ENCODE measurements at places on chromosomes 7 and 10. TPM values are rescaled to one million over a fixed set of nuclear protein-coding genes. Genes with fewer than 3 reads are reported as not detected.

LEP gene
- not detected for total RNA-seq

- DNase-seq, result peak; percentile 69
Observed at GRCh38 chr7:158863611-158864506, 7.5 kb downstream of the DYNC2I1 start.

- peak; percentile 76 for DNase-seq
Observed at GRCh38 chr10:15370856-15371701, at the start of gene FAM171A1. Gene FAM171A1 (minus strand): TSS chr10:15371289. CDS start chr10:15371052, 237 bp downstream.

- peak; percentile 12 for DNase-seq
Observed at GRCh38 chr10:35639728-35640401, 2.2 kb downstream of the FZD8 start.

DNA sequence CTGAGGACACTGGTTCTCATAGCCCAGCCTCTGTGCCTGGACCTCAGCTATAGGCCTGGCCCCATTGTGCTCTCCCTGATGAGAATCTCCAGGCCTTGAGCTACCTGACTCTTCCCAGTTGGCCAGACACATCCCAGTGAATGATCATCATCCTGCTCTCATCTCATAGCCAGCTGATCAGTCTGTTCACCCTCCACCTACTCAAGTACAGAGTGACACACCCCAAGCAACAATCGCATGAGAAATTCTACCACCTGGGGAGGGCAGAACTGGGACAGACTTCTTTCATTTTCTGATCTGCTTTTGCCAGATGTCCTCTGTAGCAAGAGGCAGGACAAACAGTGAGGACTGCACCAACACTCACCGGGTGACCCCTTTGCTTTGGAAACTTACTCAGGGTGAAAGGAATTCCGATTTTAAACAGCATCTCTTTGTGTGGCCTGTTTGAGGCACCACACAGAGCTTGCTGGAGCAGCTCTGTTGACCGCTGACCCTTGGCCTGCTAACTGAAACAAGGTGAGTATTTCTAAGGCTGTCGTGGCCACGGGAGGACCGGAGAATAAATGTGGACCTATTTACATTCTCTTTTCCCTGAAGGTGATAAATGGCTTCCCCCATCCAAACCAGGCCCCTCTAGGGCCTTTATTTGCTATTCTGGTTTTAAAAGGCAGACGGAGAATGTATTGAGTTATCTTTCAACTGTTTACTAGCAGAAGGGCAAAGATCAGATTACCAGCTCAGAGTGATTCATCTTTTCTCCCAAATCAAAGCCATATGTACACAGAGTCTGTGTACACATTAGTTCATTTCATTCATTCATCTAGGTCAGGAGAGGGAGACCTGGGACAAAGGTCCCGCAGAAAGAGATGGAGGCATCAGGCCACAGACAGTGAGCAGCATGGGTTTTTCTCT is 181.4 kb upstream of the TNS3 start:
- no peak for DNase-seq

DNA sequence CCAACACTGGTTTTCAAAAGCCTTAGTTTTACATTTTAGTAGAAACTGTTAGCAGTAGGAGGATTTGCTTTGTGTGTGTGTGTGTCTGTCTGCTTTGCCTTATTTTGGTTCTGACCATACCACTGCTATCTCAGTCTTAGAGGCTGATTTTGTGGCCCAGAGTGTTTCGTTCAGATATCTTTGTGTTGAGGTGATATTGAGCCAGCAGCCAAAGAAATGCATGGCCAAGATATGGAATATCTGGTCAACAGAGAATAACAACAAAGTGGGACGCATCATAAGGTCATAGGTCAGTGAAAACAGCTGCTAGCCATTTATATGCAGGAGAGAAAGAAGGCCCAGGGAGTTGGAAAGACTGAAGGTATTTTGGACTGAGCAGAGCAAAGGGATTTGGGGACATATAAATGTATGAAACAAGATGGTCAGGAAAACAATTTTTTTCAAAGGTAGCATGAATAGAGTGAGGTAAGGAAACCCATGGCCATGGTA is 47.7 kb downstream of the KIAA1217 start:
- DNase-seq, result no peak

DNA sequence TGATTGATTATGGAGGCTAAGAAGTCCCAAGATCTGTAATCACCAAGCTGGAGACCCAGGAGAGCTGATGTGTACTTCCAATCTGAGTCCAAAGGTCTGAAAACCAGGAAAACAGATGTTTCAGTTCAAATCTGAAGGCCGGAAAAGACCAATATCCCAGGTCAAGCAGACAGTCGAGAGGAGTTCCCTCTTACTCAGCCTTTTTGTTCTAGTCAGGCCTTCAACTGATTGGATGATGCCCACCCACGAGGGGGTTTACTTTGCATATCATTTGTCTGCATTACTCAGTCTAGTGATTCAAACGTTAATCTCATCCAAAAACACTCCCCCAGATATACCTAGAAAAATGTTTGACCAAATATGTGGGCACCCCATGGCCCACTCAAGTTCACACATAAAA is 7.4 kb upstream of the ARID5B start:
- DNase-seq, result peak; percentile 29

DNA sequence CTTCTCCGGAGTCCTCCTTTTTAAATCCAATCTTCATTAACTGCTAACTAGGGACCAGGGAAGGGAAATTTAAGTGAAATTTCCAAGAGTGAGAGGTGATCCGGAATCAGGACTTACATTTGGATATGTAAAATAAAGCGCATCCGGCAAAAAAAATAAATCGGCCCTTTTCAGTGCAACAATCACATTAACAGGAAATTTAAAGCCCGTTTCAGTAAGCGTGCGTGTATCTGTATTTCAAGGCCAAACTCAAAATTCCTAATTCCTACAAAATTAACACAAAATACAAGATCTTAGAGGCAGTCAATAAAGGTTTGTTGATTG is 771 bp downstream of the DNAJC9 start:
- DNase-seq, result no peak

DNA sequence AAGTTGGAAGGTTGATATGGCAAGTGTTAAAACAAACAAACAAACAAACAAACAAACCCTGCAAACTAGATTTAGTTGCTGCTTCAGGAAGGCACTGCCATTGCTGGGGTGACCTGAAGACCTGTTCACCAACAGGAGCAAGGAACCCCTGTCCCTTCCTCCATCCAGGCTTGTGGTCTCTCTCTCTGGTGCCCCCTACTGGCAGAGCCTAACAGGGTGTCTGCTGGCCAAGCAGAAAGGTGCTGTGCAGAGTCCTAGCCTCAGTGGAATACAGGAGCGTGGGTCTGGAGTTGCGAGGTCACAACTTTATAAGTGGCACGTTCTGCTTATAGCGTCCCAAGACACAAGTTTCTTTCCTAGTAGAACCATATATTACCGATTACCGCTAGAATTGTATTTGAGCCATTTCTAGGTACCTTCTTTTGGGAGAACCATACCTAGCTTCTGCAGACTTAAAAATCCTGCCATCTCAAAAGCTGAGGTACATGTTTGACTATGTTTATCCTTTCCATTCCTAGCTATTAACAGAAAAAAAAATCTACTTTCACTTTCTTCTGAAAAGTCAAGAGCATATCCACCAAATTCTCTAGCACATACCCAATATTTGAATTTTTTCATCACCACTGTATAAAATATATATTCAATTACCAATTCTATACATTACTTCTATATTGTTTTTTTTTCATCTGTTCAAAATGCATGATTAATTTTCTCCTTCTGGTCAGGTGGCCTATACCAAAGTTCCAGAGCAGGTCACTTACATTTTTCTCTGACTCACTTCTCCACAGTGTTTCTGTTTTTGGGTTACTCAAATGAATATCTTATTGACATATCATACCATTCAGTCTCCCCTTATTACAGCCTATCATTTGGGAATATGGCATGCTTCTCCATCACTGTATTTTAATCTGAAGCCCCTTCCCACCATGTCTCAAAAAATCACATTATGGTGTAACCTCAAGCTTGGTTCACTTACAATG is 29.1 kb upstream of the CALD1 start:
- DNase-seq, result peak; percentile 83

GRCh38 chr7:43585562-43585961 is 2.7 kb downstream of the STK17A start:
- no peak for DNase-seq

- DNase-seq, result no peak
Observed at GRCh38 chr10:78976825-78977755, 91.7 kb upstream of the ZMIZ1 start.

AGBL3 gene
- 3.3 TPM for total RNA-seq

FAM25A gene
- not detected for total RNA-seq

KCND2 gene
- total RNA-seq, result not detected

RBM17 gene
- 151 TPM for total RNA-seq

DNA sequence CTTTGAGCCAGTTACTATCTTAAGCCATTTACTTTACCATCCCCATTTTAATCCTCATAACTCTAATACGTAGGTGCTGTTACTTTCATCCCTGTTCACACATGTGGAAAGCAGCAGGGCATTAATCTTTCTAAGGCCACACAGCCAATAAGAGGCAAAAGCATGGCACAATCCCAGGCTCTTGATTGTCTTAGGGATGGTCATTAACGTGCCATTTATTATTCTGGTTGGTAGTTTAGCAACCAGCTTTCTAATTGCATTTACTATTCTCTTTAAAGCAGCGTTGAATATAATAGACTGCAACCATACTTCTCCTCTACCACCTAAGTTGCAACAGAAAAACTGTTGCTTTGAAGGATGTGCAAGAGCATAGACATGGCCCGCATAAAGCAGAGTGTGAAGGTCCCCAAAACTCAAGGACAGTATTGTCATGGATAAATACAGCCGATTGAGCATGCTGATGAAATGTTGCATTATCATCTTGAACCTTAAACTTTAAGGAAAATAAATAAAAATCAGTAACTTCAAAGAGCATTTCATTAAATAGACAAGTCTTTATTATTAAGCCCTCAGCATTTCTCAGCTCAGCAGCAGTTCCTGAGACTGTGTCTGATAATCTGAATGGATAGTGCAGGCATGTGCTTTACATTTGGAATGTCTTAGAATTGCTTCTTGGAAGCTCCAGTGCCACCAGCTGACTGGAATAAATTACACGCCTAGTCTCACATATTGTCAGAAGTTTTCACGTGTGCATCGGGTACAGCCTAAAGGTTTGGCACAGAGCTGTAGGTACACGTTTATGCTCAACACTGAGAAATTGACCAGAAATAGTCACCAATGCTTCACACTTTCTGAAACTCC is 467.1 kb downstream of the SDK1 start:
- DNase-seq, result no peak
